ENCODE measurements at places on chromosomes 1 and 21.

- peak; percentile 74 for DNase-seq
These were observed 1.0 kb downstream of the ST6GALNAC5 start for GRCh38 chr1:76868154-76868882.

DNA sequence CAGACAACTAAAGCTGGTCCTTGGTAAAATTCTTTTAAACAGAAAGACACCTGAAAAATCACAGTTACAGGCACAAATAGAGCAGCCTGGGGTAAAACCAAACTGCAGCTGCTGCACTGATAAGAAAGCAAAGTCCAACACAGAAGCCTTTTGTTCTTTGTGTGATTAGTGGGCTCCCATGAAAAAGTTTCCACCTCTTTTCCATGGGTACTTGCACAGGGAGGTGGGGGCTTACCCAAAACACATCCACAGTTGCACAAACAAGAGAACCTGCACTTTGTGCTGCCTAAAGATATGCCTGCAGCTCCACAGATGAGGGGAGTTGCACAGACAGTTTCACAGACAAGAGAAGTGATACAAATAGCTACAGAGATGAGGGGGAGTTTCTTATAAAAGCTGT, 106.7 kb upstream of the SLC5A9 start:
- DNase-seq, result no peak

DNA sequence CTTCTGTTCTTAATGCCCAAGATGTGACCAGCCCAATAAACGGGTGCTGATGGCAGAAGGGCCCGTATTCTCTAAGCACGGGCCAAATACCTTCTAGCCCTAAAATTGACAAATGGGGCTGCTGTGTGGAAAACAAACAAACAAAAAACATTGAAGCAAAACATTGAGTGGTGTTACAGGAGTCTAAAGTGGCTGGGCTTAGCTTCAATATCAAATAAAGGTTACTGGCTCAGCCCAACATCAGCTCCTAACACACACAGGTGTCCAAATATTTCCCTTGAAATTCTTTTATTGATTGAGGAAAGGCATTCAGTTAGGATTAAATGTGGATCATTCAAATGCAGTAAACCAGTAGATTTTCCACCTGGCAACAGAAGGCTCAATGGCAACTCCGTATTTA, 13.3 kb upstream of the TTF2 start:
- DNase-seq, result no peak

GRCh38 chr1:78527706-78528105, 36.9 kb downstream of the PTGFR start:
- no peak for DNase-seq

DNA sequence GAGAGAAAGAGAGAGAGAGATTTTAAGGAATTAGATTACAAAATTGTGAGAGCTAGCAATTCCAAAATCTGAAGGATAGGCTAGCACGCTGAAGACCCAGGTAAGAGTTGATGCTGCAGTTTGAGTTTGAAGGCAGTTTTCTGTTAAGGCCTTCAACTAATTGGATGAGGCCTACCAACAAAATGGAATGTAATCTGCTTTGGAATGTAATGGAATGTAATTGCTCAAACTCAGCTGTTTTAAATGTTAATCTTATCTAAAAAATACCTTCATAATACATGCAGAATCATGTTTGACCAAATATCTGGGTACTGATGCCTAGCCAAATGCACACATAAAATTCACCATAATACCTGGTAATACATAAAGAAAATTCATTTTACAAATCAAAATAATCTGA, 976.1 kb downstream of the LTN1 start:
- DNase-seq, result no peak

DNA sequence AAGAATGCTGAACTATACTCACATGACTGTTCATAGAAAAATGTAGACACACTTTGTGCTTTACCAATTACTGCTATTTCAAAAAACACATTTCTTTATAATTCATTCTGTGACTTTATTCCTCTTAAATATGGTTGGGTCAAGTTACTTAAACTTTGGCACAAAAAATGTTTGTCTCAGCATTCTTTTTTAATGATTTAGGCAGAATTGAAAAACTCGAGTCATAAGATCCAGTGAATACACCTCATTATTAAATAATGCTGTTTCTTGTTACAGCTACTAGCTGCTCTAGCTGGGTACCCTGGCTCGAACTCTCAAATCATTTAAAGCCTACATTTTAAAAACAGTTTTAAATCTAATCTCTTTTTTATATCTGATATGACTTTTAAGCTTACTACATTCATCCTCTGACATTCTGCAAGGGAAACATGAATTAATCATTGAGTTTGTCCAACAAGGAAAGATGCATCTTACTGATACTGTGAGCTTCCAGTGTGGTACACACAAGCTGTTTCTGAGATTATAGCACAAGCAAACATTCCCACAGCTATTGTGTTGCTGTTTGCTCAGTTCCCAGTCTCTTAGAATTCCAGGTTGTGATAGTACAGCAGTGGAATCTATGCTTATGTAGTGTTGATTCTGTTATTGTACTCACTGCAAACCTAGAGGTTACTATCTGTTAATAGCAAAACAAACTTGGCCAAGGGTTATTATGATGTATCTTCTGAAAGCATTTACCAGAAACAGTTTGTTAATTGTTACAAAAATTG, 746.5 kb downstream of the USP25 start:
- no peak for DNase-seq

DNA sequence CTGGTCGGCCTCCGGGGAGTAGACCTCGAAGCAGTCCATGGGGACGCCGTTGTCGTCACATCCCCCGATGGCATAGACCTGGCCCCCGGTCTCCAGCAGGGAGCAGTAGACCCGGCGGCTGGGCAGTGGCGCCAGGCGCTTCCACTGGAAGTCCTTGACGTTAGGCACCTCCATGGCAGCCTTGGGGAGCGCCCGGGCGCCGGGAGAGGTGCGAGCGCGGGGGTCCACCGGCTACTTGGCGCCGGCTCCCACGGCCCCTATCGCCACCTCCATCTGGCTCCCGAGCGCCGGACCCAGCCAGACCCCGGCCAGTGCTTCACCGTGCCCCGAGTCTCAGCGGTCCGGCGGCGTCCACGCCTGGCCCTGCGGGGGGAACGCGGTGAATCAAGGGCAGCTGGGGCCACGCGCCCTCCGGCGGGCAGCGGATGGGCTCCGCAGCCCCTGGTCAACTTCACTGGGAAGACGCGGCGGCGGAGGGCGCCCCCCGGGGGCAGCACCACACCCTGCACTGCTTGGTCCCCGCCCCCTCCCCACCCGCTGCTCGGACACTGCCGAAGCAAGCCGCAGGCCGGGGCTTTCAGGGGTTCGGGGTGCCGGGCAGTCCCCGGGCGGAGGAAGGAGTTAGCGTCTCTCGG, 13.2 kb downstream of the KLHDC8A start:
- DNase-seq, result no peak

GRCh38 chr1:79847700-79848099, 841.2 kb upstream of the ADGRL4 start:
- DNase-seq, result no peak

- DNase-seq, result no peak
These were observed 132.7 kb downstream of the CCDC185 start for GRCh38 chr1:223525957-223526356.

GRCh38 chr1:169155675-169156074, 49.2 kb downstream of the ATP1B1 start:
- no peak for DNase-seq

GRCh38 chr1:78004719-78005447, at the start of gene DNAJB4:
TSS of gene DNAJB4 (plus strand) at chr1:78004939. CDS start at chr1:78005111, 172 bp downstream.
- peak; percentile 26 for DNase-seq

DNA sequence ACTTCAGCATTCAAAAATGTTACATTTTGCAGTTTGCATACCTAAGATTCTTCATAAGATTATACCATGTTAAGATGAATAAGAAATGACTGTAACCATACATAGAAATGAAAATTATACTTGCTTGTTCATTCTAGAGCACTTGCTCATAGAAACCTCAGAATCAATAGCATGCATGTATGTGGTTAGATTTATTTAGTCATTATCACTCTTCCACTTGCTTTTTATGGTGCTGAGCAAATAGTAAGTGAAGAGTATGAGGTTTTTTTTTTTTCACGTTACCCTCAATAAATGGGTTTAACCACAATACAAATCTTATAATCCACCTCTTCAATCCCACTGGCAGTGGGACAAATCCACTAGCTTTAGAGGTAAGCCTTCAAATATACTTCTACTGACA, 84.7 kb downstream of the LRRC53 start:
- no peak for DNase-seq

DNA sequence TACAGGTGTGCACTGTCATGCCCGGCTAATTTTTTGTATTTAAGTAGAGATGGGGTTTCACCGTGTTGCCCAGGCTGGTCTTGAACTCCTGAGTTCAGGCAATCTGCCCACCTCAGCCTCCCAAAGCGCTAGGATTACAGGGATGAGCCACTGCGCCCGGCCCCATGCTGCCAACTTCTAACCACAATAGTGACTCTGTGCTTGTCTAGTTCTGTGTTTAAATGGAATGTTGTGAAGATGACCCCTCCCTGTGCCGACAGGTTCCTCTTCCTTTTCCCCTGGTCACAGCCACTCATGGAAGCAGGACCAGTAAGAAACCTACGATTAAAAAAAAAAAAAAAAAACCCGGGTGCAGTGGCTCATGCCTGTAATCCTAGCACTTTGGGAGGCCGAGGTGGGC, 4.7 kb downstream of the MAP1LC3C start:
- no peak for DNase-seq

- DNase-seq, result no peak
These were observed 115.5 kb downstream of the KCNK2 start for GRCh38 chr1:215198021-215198420.

GRCh38 chr21:37230632-37231248, 36.4 kb downstream of the VPS26C start:
- no peak for DNase-seq

DNA sequence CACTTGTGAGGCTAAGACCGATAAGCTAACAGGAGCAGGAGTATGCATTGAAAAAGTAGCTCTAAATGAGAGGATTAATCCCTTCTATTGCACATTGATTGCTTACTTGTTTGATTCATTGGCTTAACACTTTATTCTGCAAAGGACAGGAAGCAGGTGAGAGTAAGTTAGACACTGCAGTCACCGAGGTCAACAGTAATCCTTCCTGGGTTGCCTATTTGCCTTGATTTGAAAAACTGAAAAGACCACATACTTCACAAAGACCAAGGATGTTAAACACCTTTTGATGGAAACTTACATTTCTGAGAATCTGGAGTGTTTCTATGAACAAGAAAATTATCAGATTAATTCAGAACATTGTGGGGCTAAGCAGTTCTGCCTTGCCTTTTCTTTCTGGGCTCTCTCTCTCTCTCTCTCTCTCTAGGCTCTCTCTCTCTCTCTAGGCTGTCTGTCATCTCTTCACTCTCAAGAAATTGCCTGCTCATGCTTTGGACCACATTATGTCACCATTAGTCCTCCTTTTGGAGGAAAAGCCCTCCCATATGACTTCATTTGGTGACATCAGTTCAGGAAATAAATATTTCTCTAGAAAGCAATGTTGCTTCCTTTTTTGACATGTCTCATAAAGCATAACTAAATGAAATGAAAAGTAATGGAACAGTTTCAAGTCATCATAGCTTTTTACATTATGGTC, 103.8 kb downstream of the TNFSF18 start:
- no peak for DNase-seq

- peak; percentile 64 for DNase-seq
These were observed 27.6 kb upstream of the ZNF697 start for GRCh38 chr1:119675349-119676345.

DNA sequence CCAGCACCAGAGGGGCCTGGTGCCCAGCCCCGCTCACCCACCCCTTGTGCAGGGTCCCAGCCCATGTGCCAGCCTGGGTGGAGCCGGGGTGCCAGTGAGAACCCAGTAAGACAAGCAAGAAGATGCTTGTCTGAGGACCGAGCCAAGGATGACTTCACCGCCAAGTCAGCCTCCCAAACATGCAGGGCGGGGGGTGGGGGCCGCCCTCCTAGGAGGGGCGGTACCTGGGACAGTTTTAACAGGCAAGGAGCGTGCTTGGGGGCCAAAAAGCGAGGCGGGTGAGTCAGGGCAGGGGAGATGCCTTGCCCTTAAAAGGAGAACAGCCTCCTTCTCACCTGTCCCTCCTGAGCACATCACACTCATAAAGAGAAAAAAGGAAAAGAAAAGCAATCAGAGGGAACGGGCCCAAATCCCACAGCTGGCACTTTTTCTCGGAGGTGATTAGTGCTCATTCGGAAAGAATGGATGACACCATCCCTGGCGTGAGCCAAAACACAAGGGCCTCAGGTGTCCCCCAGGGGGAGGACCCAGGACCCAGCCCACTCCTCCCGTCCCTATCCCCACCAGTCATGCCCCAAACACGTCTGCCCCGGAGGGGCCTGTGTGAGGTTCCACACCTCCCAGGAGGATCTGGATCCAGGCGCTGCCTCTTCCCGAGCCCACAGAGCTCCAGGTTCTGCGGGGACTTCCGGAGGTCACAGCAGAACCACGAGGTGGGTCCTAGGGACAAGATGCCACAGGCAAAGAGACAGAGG, 77.6 kb upstream of the IFFO2 start:
- no peak for DNase-seq
